ENCODE measurements at places on chromosomes 4 and X.

DNA sequence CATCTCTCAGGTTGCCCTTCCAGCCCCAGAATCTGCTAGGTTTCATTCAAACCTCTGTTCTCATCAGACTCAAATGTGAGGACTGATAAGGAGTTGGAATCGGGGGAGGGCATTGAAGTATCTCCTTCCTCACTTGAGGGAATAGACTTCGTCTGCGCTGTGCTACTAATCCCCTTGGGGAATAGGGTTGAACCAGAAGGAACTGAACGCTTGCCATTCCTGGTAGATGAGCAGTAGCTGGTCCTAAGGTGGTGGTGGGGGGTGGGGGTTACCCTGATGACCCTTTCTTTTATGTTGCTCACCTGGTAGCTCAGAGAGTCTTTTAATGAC is 692 bp upstream of the SLC9A7 start:
- DNase-seq = no peak

DNA sequence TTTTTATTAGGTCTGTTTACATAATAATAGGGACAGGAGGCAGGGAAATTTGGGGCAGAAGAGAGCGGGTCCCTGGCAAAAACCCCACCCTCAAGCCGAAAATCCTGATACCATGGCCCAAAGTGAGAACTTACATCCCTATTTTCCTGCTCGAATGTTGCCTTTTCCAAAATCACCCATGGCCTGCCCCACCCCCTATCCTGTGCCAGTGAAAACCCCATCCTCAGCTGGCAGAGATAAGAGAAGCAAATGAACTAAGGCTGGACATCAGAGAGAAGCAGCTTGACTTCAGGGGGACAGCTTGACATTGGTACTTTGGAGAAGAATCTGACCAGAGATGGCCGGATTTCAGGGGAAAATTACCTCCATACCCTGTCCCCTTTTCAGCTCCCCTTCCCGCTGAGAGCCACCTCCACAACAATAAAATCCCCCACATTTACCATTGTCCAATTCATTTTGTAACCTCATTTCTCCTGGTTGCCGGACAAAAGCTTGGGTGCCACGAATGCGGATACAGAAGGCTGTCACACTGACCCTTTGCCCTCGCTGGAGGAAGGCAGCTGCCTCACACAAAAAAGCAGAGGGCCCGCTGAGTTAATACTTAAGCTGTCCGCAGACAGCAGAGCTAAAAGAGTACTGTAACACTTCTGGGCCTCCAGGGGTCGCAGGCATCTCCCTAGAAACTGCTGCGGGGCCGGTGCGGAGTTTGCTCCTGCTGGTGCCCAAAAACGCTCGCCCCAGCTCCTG is 196.2 kb downstream of the SNCA start:
- DNase-seq = peak; percentile 63

DNA sequence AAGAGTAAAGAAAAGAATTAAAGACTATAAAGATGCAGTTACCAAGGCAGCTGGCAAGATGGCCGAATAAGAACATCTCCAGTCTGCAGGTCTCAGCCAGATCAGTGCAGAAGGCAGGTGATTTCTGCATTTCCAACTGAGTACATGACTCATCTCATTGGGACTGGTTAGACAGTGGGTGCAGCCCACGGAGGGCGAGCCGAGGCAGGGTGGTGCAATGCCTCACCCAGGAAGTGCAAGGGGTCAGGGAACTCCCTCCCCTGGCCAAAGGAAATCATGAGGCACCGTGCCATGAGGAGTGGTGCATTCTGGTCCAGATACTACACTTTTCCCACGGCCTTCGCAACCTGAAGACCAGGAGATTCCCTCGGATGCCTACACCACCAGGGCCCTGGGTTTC is 20.5 kb downstream of the SPIN4 start:
- DNase-seq = no peak

GRCh38 chr4:70531981-70532380 is 13.6 kb downstream of the AMTN start:
- peak; percentile 8 for DNase-seq

DNA sequence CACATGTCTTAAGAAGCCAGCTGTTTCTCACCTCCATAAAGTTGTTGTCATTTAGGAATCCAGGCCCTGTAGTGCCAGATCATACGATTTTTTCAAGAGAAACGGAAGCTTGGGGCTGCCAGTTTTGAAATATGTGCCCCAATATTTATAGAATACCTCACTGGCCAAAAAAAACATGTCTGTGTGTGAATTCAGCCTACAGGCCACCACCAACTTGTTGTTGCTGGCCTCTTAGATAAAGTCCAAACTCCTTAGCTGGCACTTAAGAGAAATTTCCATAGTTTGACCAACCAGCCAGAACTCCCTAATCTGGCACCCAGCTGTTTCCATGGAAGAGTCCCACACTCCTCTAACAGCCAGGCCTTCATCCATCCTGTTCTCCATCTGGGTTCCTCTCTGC is 74.1 kb downstream of the WDR19 start:
- DNase-seq = no peak

DNA sequence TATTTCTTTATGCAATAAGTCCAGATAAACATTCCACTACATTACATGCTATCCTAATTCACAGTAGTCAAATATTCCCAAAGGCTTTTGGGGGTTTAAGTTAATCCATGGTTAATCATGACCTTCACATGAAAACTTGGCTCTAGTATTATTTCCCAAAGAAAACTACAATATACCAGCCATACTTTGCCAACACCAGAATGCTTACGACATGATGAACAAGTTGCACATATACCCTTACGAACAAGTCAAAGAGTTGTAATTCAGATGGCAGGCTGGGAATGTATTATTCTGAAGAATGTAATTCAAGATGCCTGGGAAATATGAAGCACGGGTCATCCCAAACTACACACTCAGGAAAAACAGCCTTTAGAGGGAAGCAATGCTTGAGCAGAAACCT is 499.6 kb downstream of the PPARGC1A start:
- no peak for DNase-seq

DNA sequence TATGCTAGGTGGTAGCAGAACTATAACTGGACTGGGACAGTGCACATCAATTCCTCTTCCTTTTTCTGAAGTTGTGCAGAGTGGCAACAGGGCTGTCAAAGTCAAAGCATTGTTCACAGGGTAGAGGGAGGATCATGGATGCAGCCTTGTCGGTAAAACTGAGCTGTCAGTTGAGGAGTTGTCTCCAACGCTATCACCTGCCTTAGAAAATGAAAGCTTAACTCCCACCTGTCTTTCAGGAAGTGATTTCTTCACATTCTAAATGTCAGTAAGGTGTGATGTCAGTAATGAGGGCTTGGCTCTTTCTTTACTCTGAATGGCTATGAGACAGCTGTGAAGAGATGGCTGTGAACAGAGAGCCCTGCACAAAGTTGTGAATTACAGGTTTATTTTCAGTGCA is 66.4 kb upstream of the BANK1 start:
- DNase-seq = no peak

- DNase-seq = no peak
These were observed 3.3 kb upstream of the SH2D1A start for GRCh38 chrX:124343016-124343415.

DNA sequence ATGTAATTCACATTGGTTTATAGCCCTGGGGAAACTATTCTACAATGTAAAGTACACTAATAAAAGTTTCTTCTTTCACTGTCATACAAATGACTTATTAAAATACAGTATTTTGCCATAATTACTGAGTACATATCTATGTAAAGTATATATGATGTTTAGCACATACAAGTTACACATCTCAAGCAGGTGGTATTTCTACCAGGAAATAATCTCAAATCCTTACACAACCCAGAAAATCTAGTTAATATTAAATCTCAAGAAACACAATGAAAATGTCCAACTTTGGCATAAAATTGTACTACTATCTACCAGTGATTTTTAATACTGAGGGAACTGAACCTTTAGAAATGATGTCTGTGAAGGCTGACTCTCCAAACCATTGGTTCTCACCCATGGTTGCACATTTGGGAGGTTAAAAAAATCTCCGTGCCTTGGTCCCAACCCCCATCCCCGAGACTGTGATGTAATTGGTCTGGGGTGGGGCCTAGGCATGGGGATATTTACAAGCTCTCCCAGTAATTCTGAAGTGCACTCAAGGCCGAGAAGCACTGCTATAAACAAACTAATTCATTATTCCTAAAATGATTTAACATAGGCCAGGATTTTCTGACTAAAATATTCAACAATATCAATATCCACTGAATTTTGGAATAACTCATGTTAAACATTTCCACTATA is 27.6 kb downstream of the MAP3K15 start:
- DNase-seq = no peak

- DNase-seq = no peak
These were observed 14.9 kb downstream of the CCSER1 start for GRCh38 chr4:90142081-90142480.

- DNase-seq = no peak
These were observed 61.0 kb downstream of the ZCCHC12 start for GRCh38 chrX:118884552-118885138.

DNA sequence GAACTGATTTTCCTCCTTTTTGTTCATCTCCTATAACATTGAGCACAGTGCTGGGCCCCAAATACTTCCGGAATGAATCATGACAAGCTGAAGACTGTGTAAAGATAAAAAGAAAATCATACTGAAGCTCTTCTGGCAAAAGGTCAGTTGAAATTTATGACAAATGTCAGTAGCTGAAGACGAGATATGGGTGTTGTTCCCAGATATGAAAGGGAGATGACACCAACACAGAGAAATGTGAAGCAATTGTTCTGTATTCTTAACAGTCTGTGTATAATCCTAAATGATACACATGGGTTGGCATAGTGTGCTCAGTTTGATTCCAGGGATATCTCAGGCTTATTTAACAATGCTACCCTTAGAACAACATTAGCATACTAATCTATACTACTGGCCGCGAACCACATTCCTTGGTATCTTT is 170.5 kb upstream of the PITX2 start:
- no peak for DNase-seq

DNA sequence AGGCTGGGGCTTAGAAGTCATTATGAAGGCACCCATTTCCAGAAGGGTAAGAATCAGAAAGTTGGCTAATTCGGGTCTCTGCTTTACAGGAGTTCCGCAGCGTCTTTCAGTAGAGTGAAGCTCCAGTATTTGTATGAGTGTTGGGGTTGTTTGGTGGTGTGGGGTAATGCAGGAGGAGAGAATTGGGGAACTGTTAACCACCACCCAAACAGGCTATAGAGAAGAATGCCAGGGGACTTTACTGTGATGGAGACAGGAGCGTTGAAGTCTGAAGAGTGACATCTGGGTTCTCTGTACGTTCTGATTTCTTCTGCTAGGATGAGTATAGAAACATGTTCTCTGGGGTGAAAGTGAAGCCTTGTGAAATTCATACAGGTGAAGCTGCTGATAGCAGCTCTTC is 96.3 kb downstream of the TBL1X start:
- no peak for DNase-seq

- DNase-seq = no peak
These were observed 570.3 kb downstream of the IQCM start for GRCh38 chr4:149245333-149245732.

DNA sequence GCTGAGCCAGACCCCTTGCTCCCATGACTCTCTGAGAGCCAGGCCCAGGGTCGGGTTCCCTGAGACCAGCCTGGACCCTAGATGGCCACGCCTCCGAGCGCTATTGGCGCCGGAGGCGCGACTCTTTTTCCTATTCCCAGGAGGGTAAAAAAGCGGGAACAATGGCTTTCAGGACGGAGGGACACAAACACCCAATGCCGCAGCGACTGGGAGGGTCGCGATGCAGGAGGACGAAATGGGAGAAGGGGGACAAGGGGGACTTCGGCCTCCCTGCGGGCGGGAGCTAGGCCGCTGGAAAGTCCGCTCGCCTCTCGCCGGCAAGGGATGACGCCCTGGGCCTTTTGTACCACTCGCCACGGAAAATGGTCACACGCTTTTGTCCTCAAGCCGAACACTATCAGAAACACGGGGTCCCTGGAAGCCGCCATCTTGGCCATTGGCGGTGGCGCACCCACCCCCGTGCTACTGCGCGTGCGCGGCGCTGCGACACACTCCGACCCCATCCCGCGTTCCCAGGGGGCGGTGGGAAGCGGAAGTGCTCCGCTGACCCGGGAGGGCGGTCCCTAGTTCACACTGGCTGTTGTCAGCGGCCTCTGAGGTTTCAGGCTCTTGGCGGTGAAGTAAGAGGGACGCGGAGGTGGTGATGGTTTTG is 98.4 kb downstream of the ZNF674 start:
- DNase-seq = peak; percentile 78

DNA sequence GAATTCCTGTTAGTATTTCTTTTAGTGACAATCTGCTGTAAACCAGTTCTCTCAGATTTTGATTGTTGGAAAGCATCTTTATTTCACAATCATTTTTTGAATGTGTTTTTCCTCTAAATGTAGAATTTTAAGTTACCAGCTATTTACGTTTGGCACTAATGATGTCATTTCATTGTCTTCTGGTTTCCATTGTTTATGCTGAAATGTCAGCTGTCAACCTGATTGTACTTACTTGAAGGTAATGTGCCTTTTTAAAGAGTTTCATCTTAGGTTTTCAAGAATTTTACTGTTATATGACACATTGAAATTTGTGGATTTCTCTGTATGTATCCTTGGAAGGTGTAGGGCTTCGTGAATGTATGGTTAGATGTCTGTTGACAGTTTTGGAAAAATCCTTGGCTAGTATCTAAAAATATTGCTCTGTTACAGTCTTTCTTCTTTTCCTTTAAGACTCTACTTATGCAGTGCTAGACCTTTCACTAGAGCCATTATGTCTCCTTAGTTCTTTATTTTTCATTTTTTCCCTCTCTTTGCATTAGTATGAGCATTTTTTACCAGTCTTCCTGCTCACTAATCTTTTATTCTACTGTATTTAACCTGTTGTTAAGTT is 30.4 kb downstream of the SMAD1 start:
- peak; percentile 8 for DNase-seq

DNA sequence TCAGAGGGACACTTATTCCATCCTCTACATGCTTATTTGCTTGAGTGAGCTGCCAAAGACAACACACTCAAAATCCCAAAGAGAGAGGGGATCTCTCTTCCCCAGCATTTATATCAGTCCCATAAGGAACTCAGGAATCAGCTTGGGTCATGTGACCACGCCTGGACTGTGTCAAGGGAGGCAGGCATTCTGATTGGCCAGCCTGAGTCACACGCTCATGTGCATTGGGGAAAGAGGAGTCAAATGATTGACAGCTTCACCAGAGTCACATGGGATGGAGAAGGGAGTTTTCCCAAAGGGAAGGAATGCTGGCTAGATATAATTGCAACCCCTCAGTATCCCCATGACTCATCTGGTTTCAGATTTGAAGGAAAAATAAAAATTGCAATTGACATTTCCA is 49.0 kb downstream of the RWDD4 start:
- DNase-seq = peak; percentile 17

DNA sequence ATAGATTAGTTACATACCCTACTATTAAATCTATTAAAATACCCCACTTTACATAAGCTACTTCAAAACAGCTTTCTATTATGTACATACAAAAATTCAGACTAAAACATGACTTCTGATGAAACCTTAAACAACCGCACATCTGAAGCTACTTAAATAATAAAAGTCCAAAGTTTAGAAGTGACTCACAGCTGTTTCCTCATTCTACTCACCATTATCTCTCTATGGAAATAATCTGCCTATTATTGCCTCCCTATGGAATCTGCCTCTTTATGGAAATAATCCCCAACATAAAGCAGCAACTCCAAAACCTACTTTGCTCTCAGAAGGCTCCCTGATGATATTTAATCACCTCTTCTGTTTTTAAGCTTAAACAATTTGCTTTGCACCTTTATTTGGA is 15.7 kb upstream of the BANK1 start:
- peak; percentile 46 for DNase-seq
